ENCODE measurements at places on chromosomes 7 and 10.
A peak's percentile ranks its signal among the peaks of the same experiment; 100 is the strongest.

- DNase-seq: no peak
Measured at GRCh38 chr10:84583501-84583900, 255.1 kb downstream of the CCSER2 start.

DNA sequence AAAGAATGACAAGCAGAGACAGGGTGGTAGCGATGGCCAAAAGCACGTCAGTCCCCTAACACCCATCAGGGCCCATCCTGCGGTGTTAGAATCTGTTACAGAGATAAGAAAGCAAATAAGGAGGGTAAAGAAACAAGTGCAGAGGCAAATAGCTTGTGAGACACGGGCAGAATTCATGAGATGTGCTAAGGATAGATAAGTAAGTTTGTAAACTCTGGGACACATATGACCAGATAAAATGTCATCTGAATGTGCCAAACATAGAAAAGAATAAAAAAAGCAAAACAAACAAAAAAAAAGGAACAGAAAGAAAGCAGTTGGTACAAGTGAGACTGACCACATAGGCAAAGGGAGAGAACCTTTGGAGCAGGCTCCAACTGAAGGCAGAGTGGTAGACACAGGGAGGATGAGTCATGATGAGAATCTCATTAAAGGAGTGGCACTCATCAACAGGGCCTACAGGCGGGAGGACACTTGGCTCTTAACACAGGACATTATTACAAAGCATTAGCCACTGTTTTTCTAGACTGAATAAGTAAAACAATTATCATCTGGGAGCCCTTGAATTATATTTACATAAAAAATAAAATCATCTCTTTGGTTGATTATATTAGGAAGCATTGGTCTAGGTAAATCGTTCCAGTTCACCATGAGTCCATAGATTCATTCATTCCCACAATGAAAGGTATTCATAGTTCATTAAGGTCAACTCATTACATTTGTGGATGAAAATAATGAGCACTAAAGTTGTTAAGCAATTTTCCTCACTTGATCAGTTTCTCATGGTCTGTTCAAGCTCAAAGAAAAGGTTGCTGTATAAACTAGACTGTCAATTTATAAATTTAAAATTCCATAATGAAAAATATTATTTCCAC is 21.5 kb upstream of the EPHB6 start:
- no peak for DNase-seq

- DNase-seq: no peak
Measured at GRCh38 chr10:133357285-133358161, at the start of gene FUOM. Gene FUOM, minus strand, starts transcription at chr10:133358019. Its CDS starts 12 bp downstream, at chr10:133358007.

DNA sequence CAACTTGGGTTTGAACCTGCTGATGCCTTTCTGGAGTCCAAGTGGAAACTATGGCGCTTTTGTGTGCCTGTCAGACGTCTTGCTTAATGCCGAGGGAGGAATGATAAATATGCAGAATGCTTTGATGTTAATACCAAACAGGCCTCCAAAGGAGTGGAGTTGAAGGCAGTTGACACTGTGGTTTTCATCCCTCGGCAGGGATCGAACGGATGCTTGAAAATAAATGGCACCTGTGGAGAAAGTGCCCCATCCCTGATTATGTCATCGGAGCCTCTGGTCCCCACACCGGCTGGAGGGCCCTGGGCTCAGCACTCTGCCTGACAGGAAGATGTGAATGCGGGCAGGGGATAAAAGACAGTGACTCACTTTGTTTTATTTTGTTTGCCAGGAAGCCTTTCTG is 148.7 kb upstream of the GPR26 start:
- no peak for DNase-seq

DNA sequence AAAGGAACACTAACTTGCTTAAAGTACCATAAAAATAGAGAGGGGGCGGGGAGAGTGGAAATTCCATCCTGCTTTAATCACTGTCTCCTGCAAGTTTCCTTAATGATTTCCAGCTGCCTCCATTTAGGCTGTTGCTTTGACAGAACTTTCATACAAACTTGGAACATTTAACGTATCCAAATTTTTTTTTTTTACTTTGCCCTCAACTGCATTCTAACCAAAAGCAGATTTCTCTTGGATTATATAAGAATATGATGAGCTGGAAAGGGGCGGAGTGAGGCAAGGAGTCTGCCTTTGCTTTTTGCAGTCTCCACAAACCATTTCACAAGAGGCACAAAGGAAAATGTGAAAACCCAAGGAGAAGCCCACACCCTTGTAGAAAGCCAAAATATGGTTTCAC is 46.6 kb upstream of the COL1A2 start:
- peak; percentile 95 for DNase-seq

- no peak for DNase-seq
Measured at GRCh38 chr7:150854066-150855000, 2.0 kb downstream of the AOC1 start.

DNA sequence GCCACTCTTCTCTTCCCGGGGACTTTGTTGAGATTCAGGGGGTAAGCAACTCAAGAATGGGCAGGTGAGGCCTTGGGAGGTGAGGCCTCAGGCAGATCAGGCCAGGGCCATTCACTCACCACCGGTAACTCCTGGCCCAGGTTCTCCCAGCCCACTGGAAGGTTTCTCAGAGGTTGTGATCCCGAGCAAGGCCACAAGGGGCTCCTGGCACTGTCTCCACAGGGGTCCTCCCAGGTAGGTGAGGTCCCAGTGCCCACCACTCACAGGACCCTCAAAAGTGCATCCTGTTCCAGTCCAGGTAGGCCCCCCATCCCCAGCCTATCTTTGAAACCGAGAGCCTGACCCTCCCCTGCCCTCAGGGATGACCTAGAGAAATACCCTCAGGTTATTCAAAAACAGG is 236.1 kb downstream of the BUB3 start:
- no peak for DNase-seq

GRCh38 chr10:132447446-132448247 is 50.6 kb downstream of the PWWP2B start:
- no peak for DNase-seq

- DNase-seq: no peak
Measured at GRCh38 chr7:151704960-151705635, 171.8 kb downstream of the PRKAG2 start.

DNA sequence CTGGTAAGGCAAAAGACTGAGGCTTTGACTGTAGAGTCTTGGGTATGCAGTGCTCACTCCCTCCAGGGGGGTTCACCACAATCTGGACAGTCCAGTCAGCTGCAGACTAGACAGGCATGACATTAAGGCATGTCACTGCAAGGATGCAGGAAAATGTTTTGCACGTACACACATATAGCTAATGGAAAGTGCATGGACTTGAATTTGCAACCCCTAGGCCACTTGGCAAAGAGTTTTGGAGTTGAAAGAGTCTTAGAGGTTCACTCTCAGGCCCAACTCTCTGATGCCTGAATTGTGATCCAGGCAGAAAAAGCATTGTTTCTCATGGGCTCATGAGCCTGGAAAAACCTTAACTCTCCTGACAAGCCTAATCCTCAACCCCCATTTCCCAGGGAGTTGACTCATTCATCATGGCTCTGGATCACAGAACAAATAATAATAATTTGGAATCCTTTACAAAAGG is 51.9 kb downstream of the LAMB4 start:
- DNase-seq: no peak

DNA sequence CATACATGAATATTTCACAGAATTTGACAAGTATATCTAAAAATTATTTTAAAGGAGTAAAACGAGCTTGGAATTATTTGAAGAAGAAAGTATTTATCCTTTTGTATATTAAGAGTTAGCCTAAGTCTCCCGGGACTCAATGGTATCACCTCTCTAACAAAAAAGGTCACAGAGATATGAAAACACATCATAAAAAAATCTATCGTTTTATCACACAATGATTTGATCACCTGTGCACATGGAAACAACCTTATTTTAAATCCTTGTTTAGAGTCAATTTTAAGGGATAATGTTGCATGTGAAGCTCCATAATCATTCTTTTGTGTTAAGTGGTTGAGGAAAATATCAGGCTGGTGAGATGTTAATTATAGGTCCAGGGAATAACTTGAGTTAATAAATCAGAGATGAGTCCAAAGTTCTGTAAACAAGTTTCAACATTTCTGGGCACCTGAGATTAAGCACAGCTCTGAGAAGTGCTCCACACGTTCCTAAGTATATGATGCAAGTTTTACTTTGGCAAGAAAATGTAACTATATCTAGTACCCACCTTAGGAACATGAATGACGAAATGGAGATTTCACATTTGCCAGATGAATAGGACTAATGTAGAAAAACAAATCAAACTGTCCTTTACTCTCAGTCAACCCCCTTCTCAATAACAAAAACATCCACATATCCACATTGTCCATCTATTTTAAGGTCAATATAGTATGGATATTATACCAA is 148.5 kb upstream of the AKR1E2 start:
- peak; percentile 90 for DNase-seq

DNA sequence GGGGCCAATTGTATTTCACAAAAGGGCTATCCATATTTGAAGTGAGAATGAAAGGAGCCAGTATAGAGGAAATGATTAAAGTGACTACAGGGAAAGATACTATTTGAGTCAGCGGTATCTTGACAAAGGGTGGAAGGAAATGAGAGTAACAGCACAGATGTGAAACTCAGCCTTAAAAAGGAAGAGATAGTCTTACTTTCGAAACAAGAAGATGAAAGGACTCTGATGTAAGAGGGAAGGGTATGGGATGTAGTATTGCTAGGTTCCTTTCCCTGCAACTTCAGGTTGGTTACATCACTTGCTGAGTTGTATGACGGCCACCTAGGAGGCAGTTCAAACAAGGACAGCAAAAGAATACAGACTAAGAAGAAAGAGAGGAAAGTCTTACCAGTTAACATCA is 13.7 kb downstream of the CISD1 start:
- no peak for DNase-seq

- DNase-seq: no peak
Measured at GRCh38 chr10:101172741-101173140, 41.6 kb downstream of the TLX1 start.

- DNase-seq: no peak
Measured at GRCh38 chr10:132224343-132225072, 37.8 kb downstream of the DPYSL4 start.

DNA sequence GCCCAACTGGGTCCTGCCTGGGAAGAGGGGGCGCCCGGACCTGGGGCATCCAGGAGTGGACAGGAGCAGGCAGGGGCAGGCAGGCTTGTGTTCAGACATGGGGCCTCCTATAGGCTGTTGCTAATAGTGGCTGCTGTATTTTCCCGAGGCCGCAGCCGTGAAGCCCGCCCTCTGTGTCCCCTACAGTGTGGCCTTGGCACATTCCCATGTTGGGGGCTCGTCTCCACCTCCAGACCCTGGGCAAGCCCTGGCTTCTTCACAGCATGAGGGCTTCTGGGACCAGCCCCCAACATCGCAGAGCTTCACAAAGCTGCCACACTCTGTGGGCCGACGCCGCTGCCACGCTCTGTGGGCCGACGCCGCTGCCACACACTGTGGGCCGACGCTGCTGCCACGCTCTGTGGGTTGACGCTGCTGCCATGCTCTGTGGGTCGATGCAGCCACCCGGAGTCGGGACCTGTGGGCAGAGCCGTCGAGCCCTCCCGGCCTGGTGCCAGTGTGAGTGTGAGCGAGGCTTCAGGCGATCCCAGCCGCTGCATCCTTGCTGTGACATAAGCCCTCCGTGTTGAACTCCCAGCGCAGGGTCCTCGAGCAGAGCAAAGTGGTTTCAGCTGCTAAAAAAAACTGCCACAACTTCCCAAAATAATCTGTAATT is 109.0 kb downstream of the INPP5A start:
- no peak for DNase-seq

DNA sequence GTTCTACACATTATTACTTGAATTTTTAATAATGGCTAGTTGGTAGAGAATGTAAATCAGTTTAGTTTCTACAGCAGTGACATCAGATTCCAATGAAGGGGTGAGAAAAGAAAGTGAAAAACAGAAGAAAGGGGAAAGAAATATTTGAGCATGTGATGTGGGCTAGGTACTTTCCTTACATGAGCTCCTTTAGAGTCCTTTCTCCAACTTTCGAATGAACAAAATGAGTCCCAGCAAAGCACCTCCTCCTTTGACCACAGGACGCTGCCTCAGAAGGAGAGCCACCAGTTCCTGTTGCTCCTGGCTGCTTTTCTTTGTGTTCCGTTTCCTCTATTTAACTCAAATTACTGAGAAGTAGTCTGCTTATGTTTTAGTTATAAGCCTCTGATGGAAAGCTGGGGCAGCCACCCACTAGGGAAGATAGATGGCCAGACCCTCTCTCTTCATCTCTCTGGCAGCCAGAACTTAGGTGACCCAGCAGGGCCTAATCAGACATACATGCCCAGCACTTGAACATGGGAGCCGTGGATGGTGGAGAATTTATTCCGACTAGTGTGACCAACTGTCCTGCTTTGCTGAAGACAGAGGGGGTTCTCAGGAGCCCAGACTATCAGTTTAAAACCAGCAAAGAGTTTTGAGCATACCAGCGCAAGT is 82.4 kb upstream of the NME8 start:
- DNase-seq: no peak

DNA sequence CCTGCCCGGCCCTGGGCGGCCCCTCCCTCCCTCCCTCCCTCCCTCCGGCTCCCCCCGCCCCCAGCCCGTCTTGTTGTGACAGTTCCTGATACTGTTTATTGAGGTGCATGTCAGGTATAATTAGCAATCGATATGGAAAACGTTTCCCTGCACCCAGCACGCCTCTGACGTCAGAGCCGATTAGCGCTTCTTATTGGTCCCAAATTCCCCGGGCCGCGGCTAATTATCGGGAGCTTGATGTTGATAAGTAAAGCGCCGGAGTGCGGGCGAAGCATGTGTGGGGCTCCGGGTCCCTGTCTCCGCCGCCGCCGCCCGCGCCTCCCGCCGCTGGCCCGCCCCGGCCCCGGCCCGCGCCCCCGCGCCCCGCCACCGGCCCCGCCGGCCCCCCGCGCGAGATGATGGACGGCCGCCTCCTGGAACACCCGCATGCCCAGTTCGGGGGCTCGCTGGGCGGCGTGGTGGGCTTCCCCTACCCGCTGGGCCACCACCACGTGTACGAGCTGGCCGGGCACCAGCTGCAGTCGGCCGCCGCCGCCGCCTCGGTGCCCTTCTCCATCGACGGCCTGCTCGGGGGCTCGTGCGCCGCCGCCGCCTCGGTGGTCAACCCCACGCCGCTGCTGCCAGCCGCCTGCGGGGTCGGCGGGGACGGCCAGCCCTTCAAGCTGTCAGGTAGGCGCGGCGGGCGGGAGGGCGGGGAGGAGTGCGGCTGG is at the start of gene UNCX:
Gene UNCX, plus strand, starts transcription at position 250 of the 710 bp plus-strand sequence. Its CDS starts 146 bp downstream, at position 396.
- DNase-seq: no peak

- no peak for DNase-seq
Measured at GRCh38 chr10:68242051-68242450, 10.1 kb upstream of the ATOH7 start.

DNA sequence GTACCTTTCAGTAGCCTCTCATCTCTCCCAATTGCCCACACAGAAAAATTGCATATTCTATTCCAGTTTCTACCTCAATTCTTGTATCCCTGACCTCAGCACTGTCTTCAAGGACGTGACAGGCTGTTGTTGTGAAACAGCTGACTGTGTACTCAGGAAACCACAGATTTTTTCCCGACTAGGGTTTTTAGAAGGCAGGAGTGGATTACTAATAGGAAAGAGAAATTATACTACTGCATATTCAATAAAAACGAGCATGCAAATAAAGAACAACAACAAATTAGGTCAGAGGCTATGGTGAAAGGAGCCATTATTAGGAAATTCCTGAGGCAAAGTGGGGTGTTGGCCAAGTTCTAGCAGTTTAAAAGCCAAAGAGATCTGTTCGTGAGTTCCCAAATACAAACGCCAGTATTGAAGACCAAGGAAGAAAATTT is 93.4 kb downstream of the DOCK4 start:
- peak; percentile 4 for DNase-seq
